ENCODE measurements at places on chromosomes 11 and 22.

DNA sequence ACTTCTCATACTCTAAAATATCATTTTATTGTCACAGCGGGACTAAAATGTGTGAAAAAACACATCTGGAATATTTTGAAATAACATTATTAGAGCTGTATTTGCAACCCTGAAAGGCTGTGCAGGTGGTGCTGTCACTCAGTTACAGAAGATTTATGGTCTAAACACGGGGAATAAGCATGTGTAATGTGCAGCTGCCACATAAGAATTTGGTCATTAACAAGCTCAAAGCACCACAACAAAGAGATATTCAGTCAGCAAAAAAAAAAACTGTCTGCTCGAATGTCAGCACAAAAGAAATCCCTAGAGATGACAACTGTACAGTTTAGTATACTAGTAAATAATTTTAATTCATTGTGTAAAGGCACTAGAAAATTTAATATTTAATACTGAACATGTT lies 31.3 kb downstream of the TMEM123 start:
- no peak for DNase-seq

GRCh38 chr22:46694416-46695170 lies 43.5 kb downstream of the CERK start:
- DNase-seq = no peak

DNA sequence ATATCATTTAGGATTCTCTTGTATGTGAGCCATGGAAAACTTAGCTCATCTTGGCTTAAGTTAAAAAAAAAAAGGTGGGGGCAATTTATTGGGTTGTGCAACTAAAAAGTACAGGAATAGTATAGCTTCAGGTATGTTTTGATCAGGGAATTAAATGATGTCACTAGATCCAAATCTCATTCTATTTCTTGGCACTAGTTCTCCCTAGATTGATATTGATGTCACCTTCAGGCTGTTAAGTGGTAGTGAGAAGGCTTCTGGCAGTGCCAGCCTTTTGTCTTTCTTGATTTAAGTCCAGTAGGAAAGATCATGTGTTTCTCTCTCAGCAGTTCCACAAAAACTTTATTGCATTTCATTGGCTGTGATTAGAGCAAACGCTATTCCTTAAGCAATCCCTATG lies 65.0 kb upstream of the ZBED5 start:
- DNase-seq = no peak

DNA sequence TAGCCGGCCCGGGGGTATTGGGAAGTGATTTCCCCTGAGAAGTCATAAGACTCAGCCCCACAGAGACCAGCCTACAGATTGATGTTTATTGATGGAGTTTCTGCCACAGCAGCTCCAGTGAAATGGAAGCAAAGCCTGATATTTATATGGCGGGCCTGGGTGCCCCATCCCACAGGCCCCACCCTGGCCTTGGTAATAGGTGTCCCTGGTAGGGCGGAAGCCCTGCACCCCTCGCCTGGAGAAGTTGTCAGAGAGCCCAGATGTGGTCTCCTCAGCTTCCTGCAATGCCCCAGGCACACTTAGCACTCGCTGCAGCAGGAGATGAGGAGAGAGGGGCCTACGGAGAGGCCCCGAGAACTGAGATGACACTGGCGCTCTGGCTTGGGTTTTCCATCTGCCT lies 107.4 kb downstream of the MORC2 start:
- DNase-seq = no peak

DNA sequence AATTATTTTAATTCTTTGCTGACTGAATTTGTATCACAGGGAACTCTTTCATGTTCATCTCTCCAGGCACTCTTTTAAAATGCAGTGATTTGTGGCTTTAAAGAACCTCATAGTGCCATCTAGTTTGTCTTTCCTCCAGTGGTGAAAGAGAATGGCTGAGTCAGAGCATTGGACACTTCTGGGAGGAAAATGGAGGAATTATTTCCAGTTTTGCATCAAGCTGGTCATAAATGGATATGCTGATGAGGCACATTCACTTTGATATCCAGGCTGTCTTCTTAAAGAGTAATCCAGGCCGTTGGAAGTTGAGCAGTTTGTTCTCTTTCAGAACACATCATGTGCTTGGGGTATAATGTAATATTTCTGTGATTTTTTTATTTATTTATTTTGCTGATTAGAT lies 273.7 kb downstream of the DDX10 start:
- no peak for DNase-seq

- DNase-seq = no peak
Measured at GRCh38 chr22:39627865-39628562, 57.5 kb downstream of the CACNA1I start.

DNA sequence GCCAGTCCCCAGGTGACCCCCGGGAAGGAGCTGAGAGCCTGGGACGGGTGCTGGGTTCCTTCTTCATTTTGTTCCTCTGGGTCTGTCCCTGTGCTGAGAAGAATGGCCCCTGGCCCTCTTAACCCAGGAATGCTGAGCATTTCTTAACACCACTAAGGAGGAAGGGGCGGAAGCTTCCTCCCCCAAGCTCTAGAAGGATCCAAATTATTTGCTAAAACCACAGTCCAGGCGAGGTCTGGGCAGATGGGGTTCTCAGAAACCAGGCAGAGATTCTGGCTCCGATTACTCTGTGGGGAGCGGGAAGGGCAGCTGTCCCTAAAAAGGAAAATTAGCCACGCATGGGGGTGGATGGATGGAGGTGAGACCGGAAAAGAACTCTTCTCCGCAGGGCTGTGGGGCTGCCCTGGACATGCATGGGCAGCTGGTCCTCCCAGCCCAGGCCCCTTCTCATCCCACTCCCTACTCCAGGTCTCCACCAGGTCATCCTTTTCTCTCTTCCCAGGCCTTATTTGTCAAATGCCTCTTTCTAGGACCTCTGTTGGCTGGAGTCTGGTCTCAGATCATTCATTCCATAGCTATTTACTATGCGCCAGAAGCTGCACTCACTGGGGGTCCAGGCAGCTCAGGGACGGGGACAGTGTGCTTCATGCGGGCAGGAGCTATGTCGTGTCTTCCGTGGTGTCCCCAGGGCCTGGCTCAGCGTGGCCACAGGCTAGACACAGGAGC lies 45.0 kb upstream of the MYH9 start:
- no peak for DNase-seq

- DNase-seq = no peak
Measured at GRCh38 chr11:117796872-117797529, at the start of gene DSCAML1. DSCAML1 (minus strand) TSS chr11:117797216; CDS start chr11:117797079, 137 bp downstream.

DNA sequence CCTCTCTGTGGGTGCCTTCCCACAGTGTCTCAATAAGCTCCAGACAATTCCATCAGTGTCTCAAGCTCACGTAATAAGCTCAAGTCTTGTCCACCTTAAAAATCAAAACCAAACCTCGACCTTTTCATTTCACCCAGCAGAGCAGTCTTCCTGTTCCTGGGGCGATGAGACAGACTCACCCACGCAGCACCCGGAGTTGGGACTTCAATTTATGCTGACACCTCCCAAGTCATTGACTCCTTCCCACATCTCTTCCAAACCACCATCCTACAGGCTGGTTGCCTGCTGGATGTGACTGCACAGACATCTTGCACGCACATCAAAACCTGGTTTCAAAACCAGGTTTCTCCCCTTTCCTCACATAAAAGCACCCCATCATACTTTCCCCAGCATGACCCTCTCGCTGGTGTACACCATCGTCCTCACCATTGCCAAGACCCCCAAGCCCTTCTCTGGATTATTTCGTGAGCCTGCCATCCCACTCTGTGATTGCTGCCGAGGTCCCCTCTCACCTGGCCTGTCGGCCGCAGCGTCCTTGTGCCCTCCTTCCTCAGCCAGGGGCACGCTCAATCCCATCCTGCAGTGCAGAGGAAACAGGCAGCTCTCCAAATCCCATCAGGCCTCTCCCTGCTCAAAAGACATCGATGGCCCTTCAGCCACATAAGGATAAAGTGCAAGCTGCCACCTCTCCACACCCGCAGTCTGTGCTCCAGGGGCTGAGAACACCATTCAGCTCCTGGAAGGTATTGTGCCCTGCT lies 45.1 kb upstream of the FBXO3 start:
- DNase-seq = no peak

GRCh38 chr11:57131080-57131790 lies 50.5 kb upstream of the LRRC55 start:
- peak; percentile 43 for DNase-seq

GRCh38 chr22:39723899-39724351 lies 153.4 kb downstream of the CACNA1I start:
- no peak for DNase-seq

- peak; percentile 63 for DNase-seq
Measured at GRCh38 chr22:30922151-30922611, 46.4 kb downstream of the MORC2 start.

GRCh38 chr22:17269607-17270261 lies 50.5 kb upstream of the ADA2 start:
- DNase-seq = no peak

- DNase-seq = no peak
Measured at GRCh38 chr22:20397498-20397897, 3.5 kb downstream of the ZNF74 start.

DNA sequence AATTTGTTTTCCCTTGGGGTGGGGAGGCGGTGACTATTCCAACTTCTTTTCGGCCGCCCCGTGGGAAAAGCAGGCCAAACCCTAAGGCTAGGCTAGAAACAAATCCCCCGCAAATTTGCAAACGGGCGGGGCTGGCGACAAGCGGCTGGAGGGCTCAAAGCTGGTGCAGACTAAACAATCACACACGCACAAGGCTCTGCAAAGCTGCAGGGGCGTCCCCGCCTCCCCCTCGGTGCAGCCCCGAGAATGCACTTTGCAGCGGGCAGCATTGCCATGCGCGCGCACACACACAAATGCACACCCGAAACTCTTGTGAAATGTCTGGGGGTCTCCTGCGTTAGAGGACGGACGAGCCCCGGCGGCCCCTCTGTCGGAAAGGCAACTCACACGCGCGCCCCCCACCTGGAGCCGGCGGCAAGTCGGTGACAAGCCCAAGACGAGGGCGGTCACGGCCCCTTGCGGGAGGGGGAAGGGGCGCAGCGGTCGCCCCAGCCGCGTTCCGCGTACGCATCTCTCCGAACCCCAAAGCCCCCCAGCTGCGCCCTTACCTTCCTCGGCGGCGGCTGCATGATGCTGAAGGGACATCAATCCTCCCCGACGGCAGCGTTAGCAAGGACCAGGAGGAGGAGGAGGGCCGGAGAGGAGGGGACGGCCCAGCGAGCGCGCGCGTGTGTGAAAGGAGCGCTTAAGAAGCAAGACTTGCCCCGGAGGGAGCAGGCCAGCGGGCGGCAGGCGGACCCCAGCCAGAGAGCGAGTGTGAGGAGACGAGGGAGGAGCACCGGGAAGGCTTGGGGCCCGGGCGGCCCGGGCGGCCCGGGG lies 600 bp downstream of the FCHSD2 start:
- peak; percentile 64 for DNase-seq

DNA sequence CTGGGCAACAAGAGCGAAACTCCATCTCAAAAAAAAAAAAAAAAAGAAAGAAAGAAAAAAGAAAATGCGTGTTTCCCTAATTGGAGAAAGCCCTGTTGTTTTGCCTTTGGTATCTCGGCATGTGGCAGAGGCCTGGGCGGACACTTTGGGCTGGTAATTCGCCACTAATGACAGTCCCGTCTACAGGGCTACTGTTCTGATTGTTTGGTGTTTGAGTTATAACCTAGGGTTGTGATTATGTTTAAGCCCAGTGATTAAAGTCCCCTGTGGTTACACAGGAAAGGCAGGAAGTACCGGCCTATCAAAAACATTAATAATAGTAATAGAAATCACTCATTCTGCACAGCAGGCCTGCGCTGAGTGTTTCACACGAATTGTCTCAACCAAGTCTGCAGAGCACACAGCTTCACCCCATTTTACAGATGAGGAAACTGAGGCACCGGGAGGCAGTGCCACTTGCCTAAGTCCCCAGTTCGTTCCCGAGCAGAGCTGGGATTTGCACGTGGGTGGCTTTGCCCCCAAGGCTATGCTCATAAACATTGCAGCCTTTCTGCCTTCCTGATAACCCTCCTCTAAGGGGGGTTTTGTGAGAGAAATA lies 39.1 kb upstream of the GRAMD4 start:
- DNase-seq = no peak

- DNase-seq = no peak
Measured at GRCh38 chr11:124748481-124749343, 3.3 kb downstream of the VSIG2 start.

DNA sequence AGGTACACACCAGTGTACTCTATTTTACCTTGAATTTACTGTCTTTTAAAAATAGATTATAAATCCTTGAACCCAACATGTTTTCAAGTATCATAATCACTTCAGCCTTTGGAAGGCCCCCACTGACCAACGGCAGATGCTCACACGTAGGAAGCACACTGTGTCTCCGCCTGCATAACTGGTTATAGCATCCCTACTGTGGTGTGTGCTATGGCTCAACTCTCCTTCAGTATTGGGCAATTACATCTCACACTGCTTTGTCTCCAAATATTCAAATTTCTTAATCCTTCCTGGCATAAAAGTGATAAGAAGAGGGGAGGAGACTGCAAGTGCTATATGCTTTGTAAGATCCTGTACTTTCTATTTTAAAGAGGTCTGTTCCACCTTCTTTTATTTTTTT lies 165.7 kb downstream of the CADM1 start:
- DNase-seq = no peak

GRCh38 chr22:33515795-33516194 lies 404.5 kb downstream of the LARGE1 start:
- DNase-seq = no peak

GRCh38 chr11:86177302-86177701 lies 67.3 kb upstream of the EED start:
- DNase-seq = no peak

GRCh38 chr11:80167766-80168165 lies 726.9 kb upstream of the TENM4 start:
- DNase-seq = no peak

DNA sequence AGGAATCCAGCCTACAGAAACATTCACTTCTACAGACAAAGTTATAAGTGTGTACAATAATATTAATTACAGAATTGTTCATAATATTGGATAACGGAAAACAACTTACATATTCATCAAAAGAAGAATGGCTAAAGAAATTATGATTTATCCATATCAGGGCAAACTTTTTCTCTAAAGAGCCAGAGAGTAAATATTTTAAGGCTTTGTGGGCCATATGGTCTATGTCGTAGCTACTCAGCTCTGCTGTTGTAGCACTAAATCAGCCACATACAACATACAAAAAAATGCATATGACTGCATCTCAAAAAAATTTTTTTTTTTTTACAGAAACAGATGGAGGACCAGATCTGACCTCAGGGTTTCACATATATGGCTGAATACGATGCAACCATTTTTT lies 96.7 kb upstream of the GALNT18 start:
- no peak for DNase-seq
